ENCODE measurements at places on chromosomes 13 and 19.
A peak's percentile ranks its signal among the peaks of the same experiment; 100 is the strongest.

- DNase-seq, result peak; percentile 72
Measured at GRCh38 chr13:48160606-48161278, 65.8 kb upstream of the MED4 start.

DNA sequence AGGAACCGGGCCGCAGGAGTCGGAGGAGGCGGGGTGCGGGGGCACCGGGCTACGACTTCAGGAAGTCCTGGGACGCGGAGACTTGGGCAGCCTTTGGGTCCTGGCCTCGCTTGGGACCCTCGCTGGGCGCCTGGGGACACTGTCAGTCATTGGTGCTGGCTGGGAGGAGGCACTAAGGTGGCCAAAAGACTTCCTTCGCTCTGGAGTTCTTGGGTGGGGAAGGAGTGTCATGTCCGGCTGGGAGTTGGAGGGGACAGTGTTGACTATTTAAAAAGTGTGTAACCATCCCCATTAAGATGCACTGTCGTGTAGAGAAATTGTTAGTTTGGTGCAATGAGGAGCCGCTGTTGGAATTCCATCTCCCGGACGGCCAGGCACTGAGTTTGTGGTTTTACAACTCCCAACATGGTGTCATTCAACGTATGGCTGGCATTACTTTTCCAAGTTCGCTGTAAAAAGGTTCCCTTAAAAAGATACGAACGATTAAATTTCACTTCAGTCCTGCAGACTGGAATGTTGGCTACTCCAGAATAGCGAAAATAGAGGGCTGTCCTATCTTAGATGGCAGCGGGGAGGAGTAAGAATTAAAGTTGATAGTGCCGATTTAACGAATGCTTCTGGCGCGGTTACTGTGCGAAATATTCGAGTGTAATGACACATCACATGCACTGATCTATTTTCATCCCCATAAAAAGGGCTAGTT, 776 bp downstream of the DNAJC3 start:
- DNase-seq, result peak; percentile 34

DNA sequence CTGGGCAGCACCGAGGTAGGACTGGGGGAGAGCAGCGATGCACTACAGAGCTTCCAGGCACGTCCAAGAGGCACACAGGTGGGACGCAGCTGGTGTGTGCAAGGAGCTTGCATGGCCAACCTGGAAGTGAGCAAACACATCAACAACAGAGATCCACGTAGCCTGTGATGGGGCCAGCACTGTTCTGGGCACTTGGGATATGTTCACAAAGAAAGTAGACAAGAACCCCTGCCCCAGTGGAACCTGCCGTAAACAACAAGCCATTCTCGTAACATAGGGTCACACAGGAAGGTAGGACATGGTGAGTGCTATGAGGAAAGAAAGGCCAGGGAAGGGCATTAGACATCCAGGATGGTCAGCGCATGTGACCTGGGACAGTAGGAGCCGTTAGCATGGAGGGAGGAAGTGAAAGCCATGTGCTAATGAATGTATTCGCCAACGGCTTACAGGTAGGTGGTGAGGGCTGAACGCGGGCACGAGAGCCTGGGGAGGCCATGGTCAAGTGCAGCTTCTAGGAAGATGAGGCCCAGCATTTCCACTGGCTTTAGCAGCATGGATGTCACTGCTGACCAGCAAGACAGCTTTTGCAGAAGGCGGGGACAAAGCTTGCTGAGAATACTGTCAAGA, 105.5 kb downstream of the TEX26 start:
- DNase-seq, result no peak

DNA sequence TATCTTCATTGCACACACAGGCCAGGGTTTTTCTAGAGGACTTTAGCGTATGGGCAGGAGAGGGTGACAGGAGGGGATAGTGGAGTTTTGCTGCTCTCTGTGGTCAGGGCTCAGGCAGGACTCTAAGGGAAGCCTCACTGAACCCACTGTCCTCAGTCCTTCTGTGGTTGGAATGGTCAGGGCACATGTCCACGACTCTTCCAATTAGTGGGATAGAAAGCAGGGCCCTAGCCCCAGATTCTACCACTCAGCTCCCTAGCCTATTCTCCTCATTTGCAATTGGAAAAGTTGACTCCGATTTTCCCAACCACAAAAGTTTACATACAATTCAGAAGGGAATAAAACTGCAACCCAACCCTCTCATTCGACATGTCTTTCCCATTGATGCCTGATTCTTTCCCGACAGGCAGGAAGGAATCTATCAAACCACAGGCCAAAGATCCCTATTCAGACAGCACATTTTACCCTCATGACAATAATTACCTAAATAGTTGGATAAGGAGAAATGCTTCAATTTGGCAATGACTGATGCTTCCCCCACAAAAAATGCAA, 38.2 kb downstream of the TGDS start:
- no peak for DNase-seq

DNA sequence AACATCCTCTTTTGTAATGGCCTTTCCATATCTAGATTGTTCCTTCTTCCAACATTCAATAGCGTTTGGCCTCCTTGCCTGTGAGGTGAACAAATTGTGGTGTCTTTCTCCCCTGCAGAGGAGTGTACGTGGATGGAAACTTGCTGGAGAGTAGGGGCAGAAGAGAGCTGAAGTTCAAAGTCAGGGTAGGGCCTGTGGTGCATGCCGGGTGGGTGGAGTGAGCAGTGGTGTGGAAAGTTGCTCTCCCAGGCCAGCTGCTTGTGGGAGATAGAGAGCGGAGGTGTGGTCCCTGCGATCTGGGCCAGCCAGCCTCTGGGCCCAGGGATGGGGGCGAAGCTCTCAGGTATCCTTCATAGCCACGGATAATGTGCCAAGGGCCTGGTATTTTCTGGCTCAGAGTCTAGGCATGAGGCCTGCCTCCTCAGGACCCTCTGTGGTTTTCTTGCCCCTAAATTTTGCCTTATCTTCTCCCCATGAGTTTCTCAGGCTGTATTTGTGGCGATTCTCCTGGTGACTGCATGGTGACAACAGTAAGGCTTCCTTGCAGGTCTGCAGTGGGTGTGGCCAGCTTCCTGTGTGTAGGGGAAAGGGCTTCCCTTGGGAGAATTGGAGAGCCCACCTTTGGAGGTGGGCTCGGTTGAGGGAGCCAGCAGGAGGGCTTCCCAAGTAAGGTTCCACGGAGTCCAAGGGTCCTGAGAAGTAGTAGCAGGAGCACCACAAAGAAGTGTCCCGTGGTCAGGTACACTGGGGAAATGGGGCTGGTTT, 6.7 kb downstream of the RGCC start:
- no peak for DNase-seq

- no peak for DNase-seq
Measured at GRCh38 chr13:24085662-24086061, 74.9 kb upstream of the SPATA13 start.

DNA sequence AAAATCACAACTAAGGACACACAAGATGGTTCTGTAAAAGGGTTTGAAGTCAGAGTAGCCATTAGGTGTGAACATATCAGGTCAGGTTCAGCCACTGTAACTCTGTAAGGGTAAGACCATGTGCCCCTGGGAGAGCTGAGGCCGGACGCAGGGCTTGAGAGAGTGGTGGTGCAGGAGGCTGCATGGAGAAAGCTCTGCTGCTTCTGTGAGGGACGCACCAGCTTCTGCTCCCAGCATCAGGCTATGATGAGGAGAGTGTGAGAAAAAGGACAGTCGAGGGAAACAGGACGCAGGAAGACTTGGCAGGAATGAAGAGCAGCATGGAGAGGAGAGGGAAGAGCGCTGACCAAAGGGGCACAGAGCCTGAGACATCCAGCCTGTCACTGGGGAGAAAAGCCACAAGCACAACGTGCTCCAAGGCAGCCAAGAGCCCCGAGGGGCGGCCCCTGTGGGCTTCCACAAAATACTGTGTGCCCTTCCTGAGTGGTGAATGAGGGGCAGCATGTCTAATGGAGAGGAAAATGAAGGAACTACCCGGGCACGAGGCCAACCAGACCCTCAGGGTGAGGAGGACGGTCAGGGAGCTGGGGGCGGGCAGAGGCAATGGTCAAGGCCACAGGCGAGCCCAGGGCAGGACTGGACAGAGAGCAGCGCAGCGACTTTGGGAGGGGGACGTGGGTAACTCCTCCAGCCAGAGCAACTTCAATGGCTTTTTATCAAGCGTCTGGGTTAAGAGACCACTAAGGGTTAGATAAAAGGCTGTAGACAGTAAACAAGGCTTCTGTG, 107.7 kb downstream of the COL4A1 start:
- no peak for DNase-seq

DNA sequence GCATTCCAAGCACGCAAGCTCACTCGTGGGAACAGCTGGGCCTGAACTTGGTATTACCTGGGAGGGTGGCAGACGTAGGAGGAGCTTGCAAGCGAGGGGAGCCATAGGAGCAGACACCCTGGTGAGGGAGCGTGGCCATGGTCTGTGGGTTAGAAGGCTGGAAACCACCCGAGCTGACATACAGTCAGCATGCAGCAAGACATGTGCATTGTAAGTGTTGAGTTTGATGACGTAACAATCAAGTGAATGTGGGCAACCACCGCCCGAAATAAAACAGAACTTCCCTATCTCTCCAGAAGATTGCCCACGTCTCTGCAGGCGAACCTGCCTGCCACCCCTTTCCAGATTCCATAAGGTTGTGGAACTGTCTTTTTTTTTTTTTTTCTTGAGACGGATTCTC, 26.8 kb downstream of the UBXN6 start:
- no peak for DNase-seq

- DNase-seq, result no peak
Measured at GRCh38 chr13:97255515-97256021, 33.4 kb downstream of the MBNL2 start.

DNA sequence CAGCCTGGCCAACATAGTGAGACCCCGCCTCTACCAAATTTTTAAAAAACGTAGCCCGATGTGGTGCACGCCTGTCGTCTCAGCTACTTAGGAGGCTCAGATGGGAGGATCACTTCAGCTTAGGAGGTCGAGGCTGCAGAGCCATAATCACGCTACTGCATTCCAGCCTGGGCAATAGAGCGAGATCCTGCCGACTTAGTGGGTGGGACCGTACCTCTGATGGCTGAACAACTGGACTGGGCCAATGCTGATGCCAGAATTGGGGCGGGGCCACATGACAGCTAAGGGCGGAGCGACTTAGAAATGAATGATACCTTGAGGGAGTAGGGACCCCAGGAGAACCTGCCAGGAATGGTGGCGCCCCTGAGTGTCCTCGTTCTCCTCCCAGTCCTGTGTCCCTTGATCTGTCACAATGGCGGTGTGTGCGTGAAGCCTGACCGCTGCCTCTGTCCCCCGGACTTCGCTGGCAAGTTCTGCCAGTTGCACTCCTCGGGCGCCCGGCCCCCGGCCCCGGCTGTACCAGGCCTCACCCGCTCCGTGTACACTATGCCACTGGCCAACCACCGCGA, 3.6 kb downstream of the LTBP4 start:
- no peak for DNase-seq

GRCh38 chr13:33087790-33088189, 71.6 kb downstream of the KL start:
- no peak for DNase-seq

GRCh38 chr13:113995051-113995601, 21.2 kb upstream of the C13orf46 start:
- DNase-seq, result no peak

DNA sequence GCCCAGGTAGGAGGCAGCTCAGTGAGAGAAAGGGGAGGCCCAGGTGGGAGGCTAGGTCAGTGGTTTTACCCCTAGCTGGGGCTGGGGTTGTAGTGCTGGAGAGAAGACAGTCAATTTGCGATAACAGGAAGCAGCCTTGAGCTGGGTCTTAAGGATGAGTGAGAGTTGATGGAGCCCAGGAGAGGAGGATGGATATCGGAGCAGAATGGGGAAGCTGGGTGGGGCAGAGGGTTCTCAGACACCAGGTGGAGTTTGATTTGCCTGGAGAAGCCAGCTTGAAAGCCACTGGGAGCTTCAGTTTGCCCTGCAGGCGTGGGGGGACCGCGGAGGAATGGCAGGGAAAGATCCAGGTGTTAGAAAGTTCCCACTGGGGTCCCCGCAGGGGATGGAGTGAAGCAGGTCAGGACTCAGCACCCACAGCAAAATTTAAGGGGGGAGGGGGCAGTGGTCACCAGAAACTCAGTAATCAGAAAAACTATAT, 836 bp upstream of the CDC42EP5 start:
- no peak for DNase-seq

GRCh38 chr13:104953588-104953987, 1581.9 kb downstream of the EFNB2 start:
- peak; percentile 65 for DNase-seq

DNA sequence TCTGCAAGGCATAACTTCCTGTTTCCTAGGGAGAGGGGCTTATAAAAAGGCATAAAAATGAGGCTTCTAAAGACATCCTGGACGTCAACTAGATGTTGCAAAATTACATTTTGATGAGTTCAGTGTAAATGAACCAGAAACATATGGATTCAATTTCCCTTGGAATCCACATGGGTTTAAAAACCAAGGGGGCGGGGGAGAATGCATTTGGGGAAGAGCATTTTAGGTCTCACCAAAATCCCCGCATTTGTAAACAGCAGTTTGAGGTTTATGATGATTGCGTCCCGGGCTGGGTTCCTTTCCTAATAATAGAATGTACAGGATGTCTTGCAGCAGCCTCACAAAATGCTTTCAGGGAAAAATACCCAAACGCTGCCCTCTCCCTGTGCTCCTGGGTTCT, 407.8 kb downstream of the ZNF536 start:
- no peak for DNase-seq

DNA sequence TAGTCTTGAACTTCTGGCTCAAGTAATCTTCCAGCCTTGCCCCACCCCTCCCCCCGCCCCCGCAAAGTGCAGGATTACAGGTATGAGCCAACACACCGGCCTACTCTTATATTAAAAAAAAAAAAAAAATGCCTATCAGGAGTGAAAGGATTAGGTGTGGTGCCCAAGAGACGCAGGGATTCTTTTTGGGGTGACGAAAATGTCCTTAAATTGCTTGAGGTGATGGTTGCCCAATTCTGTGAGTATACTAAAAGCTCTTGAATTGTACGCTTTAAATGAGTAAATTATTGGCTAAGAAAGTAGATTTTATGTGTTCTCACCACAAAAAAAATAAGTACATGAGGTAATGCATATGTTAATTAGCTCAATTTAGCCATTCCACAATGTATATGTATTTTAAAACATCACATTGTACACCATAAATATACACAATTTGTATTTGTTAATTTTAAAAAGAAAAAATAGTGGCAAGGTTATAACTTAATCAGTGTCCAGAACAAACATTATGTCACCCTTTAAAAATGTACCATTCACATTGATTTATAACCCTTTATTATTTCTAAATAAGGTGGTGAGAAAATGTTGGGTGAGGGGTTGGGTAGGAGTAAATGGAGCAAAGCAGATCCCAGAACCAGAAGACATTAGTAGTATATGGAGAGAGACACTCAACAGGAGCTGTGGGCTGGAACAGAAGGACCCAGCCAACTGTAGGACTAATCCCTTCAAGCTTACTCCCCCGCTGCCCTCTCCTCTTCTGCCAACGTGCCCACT, 3.9 kb downstream of the IGSF23 start:
- no peak for DNase-seq

GRCh38 chr19:53982611-53983010, 8.8 kb upstream of the CACNG6 start:
- peak; percentile 48 for DNase-seq

- DNase-seq, result no peak
Measured at GRCh38 chr19:45501730-45502014, 3.4 kb downstream of the PPM1N start.
